ENCODE measurements at places on chromosomes 1 and 21. TPM values are rescaled to one million over a fixed set of nuclear protein-coding genes. Genes with fewer than 3 reads are reported as not detected.

Gene GCSAML
- 0.51 TPM for total RNA-seq

GRCh38 chr1:182253319-182253860 is 138.2 kb downstream of the GLUL start:
- DNase-seq: no peak

Gene CSRP1
- 151 TPM for total RNA-seq

Gene SEMA4A
- total RNA-seq: 31.9 TPM

- DNase-seq: no peak
Measured at GRCh38 chr1:247357781-247358211, 26.1 kb upstream of the ZNF496 start.
